ENCODE measurements at places on chromosomes 1 and 21. TPM values are rescaled to one million over a fixed set of nuclear protein-coding genes. Genes with fewer than 3 reads are reported as not detected.
A peak's percentile ranks its signal among the peaks of the same experiment; 100 is the strongest.

DNA sequence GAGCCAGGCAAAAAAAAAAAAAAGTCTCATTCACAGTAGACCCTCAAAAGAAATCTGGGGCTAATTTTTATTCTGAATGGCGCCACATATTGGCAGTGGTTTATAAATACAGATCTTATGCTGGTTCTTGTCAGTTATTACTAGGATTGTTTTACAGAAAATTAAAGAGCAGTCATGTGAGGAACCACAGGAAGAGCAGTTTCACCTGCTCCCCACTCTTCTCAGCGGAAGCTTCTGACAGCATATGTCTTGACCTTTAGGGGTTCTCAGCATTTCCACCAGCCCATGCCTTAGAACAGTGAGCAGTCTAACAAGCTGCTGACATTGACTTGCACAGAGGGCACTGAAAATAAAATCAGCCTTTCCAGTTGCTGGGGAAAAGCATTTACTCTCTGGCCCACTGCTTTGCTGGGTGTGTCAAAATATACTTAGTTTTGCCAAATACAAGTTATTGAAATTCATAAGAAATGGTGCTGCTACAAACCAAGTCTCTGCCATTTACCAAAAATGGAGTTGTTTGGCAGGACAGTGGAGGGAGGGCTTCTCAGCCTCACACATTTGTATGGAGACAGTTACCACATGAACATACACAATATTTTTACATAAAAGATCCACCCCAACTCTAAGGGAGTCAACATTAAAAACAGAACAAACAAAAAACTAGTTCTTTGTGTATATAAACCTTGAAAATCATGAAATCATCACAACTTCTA lies 144.2 kb downstream of the SYT2 start:
- H3K27me3 ChIP-seq, result no peaks in the 10 kb centered on the region
- H3K4me3 ChIP-seq, result no peak overlapping the region
- DNase-seq, result no peak

GRCh38 chr1:184110272-184111204 lies 59.0 kb downstream of the TSEN15 start:
- H3K36me3 ChIP-seq, result no peaks in the 10 kb centered on the region
- H3K4me3 ChIP-seq, result no peak overlapping the region
- no peaks in the 10 kb centered on the region for H3K27me3 ChIP-seq
- no peaks in the 10 kb centered on the region for H3K4me1 ChIP-seq

- no peaks in the 10 kb centered on the region for H3K4me1 ChIP-seq
- H3K27ac ChIP-seq, result no peak overlapping the region
- peaks cover 13% of the 10 kb centered on the region for H3K27me3 ChIP-seq
- DNase-seq, result peak; percentile 55
Observed at GRCh38 chr1:112744009-112744578, 29.0 kb upstream of the PPM1J start.

TFF3 gene
- total RNA-seq, result not detected

ALG6 gene
- 20.8 TPM for total RNA-seq

GAS5 gene
- total RNA-seq, result 367 TPM

CD5L gene
- not detected for total RNA-seq

AURKAIP1 gene
- 107 TPM for total RNA-seq
